ENCODE measurements at places on chromosomes 5 and 9. TPM values are rescaled to one million over a fixed set of nuclear protein-coding genes. Genes with fewer than 3 reads are reported as not detected.

DNA sequence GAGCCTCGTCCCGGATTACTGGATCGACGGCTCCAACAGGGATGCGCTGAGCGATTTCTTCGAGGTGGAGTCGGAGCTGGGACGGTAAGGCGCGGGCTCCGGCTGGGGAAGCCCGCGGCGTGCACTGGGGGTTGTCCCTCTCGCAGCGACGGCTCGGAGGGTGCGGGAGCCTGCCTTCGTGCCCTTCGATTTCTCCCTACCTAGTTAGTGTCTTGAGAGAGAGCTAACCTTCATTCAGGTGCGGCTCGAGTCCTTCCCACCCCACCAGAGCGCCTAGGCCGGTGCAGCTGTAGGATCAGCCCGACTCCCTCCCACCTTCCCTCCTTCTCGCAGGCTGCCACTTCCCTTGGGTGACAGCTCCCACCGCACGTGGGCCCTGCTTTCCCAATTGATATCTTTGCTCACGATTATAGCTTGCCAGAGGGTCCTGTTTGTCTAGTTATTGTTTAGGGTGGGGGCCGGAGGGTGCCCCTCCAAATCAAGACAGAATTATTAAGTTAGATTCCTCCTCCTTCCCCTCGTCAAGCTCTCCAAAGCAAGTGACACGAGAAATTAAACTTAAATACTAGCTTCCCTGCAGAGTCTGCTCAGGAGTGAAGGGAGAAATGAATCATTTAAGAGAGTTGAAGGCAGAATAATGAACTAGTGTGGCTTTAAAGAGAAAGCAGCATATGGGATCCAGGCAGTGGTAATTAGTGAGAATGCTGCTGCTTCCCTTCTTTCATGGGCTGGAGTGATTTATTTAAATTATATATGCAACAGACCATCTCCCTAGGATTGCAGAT, 569 bp downstream of the CAMK4 start:
- ATAC-seq: peak; percentile 1

- no peak for ATAC-seq
These were observed 1.4 kb downstream of the GRIA1 start for GRCh38 chr5:153491856-153492255.

DNA sequence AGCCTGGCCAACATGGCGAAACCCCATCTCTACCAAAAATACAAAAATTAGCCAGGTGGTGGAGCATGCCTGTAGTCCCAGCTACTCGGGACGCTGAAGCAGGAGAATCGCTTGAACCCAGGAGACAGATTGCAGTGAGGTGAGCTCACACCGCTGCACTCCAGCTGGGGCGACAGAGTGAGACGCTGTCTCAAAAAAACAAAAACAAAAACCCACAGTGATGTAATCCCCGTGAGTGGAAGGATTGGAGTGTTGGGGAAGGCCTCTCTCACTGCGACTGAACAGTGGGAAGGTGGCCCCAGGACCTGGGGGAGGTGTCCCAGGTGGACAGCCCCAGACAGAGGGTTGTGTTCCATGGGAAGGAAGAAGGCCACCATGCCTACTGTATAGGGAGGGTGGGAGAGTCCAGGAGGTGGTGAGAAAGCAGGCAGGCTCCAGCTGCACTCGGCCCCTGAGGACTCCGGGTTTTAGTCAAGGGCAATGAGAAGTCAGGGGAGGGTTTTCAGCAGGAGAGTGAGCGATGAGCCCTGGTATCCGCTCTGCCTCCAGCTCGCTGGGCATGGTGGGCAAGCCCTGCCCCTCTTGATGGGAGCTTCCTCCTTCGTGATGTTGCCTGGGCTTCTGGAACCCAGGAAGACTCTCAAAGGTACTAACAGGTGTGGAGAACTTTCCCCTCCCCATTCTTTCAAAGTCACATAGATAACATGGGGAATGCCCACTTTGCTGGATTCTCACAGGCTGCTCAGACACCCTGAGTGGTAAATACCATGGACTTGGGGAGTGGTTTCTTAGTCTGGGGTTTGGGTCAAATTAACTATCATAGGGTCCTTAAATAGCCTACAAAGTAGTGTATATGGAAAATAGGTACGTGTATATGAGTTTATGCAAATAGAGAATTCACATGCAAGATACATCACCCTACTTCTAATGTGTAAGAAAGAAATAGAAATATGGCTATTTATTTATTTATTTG, 74.7 kb downstream of the PPARGC1B start:
- ATAC-seq: no peak

Gene PCA3
- total RNA-seq: 3.4 TPM

Gene TAS2R1
- total RNA-seq: 0.81 TPM

Gene NMUR2
- total RNA-seq: 1.3 TPM

Gene TGFBI
- total RNA-seq: 915 TPM

DNA sequence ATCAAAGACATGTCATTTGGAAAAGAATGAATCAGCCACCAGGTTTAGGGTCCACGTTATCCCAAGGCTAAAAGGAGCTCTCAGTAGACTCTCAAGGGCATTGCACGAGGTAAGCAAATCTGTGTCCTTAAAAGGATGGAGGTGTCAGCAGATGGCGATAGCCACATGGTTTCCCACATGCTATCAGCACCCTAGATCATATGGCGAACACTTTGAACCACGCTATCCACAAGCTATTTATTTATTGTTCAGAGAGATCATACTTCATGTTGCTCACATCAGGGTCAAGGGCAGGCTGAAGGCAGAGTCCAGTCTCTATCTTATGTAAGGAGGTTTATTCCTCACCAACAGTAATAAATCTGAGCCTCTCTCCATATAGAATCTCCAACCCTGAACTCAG, 43.7 kb downstream of the CDH6 start:
- ATAC-seq: no peak

Gene SHISAL2B
- not detected for total RNA-seq

Data from motor neuron (in vitro differentiated cells).